Pulmonary artery endothelial cell (primary cell): ENCODE measurements at places on chromosomes 3 and 15. TPM values are rescaled to one million over a fixed set of nuclear protein-coding genes. Genes with fewer than 3 reads are reported as not detected.

DNA sequence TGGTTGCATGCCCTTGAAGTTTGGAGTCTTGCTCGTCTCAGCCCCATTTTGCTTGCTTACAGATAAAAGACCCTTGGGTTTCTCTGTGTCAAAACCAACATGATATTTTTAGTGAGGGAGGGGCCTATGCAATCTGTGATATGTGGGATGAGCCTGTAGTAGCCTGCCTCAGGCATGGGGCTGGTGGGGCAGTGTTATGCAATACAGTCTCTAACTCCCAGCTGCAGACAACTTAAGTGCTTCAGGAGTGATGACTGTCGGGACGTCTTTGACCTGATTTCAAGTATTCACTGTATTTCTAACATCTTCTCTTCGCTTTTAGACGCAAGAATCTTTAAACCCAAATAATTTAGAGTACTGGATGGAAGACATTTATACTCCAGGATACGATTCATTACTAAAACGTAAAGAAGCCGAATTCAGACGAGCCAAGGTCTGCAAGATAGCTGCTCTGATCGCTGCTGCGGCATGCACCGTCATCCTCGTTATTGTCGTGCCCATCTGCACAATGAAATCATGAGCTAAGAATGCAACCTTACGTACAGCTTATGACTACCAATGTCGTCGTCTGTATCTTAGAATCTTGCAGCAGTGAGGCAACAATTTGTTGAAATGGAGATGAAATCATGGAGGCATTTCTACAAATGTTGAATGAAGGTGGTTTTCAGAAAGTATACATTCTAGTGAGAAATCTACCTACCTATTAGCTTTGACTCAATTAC lies 35.9 kb downstream of the MINAR1 start:
- DNase-seq: no peak

SLC9A9 gene
- total RNA-seq: 2.3 and 4.2 TPM in 2 replicates

DNA sequence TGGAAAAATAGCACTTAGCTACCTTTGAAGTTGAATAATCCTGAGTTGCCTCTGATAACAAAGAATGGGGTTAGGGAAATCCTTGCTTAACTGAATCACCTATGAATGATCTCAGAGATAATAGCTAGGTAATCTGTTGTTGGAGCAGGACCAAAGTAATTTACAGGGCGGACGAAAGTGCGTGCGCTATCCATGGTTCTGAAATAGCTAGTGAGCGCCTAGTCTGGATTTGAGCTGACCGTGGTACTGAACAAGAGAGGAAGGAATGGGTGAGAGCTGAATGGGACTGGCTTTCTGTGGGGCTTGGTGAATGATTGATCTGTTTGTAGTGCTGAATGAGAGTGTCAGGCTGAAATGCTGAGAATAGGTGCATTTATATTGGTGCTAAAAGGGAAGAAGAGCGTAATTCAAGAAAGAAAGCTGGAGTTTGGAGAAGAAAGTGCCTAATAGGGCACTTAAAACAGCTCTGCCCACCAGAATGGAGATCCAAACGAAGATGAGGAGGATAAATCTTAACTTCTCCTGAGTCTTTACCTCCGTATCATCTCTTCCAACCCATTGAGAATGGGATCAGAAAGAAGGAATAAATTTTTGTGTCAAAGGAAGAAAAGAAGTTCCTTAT lies 10.1 kb downstream of the SCN10A start:
- peak; percentile 32 for DNase-seq

DNA sequence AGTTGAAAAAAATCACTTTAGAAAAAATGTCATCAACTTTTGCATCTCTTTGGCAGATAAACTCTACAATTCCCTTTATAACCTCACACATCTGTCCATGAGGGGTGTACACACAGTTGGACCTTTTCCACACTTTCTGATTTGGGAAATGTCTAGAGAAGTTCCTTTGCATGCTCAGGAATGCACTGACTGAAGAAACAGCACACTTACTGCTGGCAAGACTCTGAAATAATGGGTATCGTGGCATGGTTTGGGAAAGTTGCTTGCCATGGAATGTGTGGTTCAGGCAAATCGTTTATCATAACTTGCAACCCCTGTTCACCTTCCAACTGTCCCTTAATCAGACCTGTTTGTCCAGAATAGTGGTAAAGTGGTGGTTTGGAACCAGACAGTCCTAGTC lies 135.3 kb upstream of the TGFBR2 start:
- no peak for DNase-seq

- no peak for DNase-seq
These were observed 55.2 kb downstream of the TIPARP start for GRCh38 chr3:156729460-156730179.

DPPA4 gene
- total RNA-seq: not detected in 2 replicates

GRCh38 chr15:99371180-99372103 lies 120.2 kb downstream of the LRRC28 start:
- no peak for DNase-seq

WNT5A gene
- total RNA-seq: 0.04 and 0.07 TPM in 2 replicates

DNA sequence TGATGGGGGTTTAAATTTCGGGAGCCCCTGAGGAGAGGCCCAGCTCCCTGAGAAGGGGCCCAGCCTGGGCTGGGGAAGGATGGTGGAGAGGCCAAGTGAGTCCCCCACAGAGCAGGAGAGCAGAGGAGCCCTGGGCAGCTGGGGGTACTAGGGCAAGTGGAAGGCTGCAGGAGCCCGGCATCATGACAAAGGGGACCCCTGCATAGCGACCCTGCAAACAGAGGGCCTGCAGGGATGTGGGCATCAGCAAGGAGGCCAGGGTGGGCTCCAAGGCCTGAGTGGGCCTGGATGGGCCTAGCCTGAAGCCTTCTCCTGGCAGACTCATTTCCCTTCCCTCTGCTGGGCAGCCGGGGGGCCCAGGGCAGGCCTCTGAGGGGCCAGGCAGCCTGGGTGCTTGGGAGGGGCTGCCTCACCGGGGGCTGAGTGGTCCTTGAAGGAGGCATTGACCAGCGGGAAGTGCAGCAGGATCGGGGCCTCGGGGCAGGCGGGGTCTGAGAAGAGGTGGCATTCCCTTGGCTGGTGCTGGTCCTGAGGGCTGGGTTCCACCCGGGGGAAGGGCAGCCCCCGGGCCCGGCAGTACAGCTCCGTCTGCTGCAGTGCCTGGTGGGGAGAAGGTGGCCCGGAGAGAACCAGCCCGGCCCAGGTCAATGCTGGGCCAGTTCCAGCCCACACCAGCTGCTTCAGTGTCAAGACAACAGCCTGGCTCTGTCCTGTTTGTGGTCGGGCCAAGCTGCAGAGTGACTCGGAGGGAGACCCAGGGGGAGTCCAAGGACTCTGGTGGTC lies 24.7 kb downstream of the PLA2G4D start:
- no peak for DNase-seq
